CMK (cell line): ENCODE measurements at places on chromosomes 1 and 21.

GRCh38 chr1:246987083-246987690 lies 20.7 kb downstream of the ZNF695 start:
- no peak for DNase-seq

- no peak for DNase-seq
These were observed 2.1 kb upstream of the CIART start for GRCh38 chr1:150280138-150280707.

DNA sequence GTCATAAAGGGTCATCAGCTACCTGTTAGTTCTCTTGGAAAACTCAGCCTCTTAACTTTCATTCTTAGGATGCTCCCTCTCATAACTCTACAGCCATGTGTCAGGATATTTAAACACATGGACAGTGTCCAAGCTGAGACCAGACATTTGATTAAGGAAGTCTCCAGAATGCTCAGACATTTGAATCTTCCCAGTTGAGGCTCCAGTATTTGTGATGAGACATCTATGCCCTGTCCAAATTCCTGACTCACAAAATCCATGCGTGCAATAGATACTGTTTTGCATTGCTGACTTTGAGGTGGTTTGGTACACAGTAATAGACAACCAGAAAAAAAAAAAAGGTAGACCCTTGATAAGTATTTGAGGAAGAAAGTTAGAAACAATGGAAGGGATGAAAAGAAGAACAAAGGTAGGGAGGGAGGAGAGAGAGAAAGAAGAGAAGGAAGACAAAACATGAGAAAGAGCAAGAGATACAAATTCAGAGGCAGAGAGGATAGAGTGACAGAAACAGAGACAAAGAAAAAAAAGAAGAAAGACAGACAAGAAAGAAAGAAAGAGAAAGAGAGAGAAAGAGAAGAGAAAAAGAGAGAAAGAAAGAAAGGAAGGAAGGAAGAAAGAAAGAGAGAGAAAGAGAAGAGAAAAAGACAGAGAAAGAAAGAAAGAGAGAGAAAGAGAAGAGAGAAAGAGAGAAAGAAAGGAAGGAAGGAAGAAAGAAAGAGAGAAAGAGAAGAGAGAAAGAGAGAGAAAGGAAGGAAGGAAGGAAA lies 275.5 kb upstream of the PRMT6 start:
- no peak for DNase-seq

DNA sequence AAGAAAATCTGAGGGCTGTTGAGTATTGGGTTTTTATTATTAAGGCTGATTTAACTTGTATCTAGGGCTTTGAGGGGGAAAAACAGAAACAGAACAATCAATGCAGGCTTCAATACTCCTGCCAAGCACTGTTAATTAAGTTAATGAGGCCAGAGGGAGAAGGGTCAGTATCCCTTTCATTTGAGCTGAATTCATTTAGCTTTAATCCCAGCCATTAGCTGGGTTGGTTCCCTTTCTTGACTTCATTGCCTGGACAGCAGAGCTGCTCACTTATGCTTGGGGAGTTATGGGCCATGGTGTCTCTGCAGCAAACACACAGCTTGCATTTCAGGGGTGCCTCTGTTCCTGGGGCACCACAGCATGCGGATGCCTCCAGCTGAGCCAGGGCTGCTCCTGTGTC lies 16.3 kb downstream of the TLR5 start:
- no peak for DNase-seq

DNA sequence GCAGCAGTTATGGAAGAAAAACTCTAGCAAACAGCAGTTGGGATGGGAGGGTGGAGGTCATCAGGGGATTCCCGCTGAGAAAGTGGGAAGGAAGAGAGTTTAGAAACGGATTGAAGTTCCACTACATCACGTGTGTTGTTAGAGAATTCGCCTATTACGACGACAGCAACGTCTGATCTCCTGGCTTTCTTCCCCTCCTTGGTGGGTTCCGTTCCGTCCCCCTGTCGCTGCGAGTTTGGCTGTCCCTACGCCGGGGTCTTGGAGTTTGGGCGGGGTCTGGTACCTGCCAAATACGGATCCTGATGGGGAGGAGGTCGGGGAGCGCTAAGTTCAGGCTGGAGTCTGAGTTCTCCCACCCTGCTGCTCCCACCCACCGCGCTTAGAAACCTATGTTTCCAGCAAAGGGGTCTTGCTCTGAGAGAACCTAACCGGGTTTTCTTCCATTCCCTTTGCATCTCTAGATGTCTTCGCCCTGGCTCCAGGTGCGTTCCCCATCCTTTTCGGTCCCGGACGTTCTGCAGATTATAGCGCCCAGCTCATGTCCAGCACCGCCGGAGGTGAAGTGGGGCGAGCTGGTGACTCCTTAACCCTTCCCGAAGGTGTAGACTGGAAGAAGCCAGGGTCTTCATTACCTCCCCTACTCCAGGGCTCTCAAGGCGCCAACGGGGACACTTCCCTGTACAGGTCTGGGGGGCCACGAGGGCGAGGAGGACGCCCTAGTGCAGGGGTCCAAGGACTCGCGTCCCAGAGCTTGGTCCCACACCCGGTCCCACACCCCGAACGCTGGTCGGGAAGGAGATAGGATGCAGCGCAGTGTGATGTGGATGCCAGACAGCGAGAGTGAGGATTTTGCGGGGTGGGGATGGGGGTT lies 641 bp upstream of the KCNK2 start:
- no peak for DNase-seq

GRCh38 chr1:52786148-52786547 lies 56.4 kb upstream of the ZYG11A start:
- no peak for DNase-seq

- no peak for DNase-seq
These were observed 792 bp downstream of the GOLPH3L start for GRCh38 chr1:150696162-150696561.

GRCh38 chr1:145782272-145783099 lies 41.4 kb downstream of the RNF115 start:
- DNase-seq = no peak

GRCh38 chr1:67664048-67664447 lies 21.0 kb upstream of the GADD45A start:
- no peak for DNase-seq

- DNase-seq = no peak
These were observed 63.2 kb downstream of the GNG4 start for GRCh38 chr1:235586413-235586812.

DNA sequence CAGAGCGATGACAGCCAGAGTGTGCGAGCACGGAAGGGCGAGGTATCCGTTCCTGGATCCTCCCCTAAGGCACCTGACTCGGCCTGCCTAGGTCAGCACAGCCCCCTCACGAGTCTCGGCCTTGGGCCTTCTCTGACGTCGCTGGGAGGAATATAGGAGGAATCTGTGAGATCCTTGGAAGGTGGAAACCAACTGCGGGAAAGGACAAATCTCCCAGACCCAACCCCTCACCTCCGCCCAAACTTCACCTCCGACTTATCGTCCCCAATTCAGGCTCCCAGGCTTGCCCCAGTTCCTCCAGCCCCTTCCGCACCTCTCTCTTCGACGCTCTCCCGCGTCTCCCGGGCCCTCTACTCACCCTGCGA lies 494 bp downstream of the APH1A start:
- DNase-seq = no peak

GRCh38 chr1:96424877-96425276 lies 296.7 kb upstream of the PTBP2 start:
- DNase-seq = no peak

DNA sequence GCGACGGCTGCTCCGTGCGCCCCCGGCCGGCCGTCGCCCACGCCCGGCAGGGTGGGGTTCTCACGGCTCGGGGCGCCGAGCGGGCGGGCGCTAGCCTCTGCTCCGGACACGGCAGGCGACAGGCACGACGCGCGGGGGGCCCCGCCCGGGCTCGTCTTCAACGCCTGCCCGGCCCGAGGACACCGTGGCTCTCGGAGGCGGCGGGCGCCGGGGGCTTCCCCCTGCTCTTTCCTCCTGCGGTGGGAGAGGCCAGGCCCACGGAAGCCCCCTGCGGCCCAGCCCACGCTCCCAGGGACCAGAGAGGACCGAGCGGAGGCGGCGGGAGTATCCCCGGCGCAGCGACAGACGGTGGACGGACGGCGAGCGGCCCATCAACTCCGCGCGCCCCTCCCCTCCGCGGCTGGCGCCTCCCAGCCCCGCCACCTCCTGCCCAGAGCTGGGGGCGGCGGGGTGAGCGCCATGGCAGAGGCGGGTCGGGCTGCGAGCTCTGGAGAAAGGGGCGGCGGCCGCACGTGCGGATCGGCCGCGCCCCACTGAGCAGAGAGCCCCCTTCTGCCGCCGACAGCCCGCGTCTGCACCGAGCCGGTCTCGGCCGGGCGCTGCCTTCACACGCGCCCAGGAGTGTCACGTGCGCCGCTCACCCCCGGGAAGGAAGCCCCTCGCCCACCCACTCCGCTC lies at the start of the genes SHE and TDRD10:
TSS of gene SHE (minus strand) at position 347 of the 678 bp plus-strand sequence. CDS start 386 bp downstream, outside the sequence.
TSS of gene TDRD10 (plus strand) at position 154 of the 678 bp plus-strand sequence. CDS start 4,685 bp downstream, outside the sequence.
- no peak for DNase-seq

DNA sequence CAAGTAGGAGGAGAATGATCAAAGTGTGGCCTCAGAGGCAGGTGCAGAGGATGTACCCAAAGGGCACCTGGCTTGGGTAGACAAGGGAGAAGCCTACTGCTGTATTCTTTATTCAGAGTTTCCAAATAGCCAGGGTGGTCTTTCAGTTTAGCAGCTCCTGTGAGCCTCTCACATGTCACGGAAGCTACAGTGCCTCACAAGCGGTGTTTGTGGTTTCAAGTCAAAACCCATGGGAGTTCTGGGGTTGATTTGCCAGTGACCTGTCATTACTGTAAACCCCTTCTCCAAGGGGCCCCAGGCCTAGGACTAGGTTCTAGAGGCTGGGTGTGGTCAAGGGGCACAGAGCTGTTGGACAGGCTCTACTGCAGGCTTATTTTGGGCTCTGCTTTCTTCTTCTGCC lies 10.2 kb upstream of the IL10 start:
- DNase-seq = no peak

GRCh38 chr1:41387667-41388091 lies 26.4 kb downstream of the FOXO6 start:
- DNase-seq = no peak

GRCh38 chr1:58823481-58824010 lies 39.7 kb upstream of the JUN start:
- no peak for DNase-seq

DNA sequence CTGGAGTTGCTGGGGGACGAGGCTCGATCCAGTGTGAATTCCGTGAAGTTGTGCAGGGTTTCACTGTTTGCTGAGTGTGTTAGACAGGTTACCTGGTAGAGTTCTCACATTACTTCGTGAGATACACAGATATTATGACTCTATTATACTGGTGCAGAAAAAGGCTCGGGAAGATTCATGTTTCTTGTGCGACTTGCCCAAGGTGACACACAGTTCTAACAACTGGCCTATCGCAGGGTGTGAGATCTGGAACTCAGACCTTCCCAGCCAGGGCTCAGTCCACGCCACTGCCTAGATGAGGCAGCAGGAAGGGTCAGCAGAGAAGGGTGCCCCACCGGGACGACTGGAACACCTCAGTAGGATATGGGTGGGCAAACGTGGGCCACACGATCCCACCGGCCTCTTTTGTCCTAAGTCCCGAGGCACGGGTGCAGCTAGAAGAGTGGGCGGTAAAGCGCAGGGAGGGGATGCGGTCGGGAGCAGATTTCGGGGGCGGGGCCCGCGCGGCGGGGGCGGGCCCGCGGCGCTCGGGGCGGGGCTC lies 296 bp upstream of the RNPEP start:
- DNase-seq = no peak

GRCh38 chr1:174397261-174397660 lies 50.5 kb upstream of the GPR52 start:
- DNase-seq = no peak

DNA sequence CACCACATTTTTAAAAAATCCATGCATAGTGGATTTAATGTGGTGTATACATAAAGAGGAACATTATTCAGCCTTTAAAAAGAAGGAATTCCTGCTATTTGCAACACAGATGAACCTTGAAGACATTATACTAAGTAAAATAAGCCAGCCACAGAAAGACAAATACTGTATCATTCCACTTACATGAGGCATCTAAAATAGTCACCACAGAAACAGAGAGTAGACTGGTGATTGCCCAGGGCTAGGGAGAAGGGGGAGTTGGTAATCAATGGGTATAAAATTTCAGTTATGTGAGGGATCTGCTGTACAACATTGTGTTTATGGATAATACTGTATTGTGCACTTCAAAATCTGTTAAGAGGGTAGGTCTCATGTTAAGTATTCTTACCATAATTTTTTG lies 10.0 kb downstream of the FAM163A start:
- no peak for DNase-seq

DNA sequence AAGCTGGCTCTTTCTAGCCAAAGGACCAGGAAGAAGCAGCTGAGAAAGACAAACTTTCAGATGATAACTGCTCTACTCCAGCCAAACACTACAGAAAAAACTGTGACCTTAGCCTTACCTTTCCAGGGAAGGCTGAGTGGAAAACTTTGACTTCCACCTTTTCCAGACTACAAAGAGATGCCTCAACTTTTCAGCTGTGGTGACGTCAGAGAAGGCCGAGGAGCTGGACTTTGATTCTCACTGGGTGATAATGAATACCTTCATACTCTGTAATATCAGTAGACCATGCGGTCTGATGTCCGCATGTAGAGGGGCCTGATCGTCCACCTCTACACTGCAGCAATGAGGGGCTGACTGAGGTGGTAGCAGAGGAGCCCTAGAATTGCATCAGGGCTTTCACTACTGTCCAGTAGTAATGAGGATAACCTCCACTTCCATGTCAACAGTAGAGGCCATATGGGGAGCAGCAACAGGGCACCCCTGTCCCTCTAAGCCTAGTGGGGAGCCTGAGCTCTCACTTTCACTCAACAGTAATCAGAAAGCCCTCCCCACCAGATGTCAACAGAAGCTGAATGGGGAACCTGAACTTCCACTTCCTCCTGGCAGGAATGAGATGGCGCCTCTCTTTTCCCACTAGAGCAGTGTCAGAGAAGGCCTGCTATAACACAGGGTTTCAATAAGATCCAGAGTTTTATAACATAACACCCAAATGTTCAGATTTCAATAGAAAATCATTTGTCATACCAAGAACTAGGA lies 28.4 kb upstream of the PADI1 start:
- no peak for DNase-seq

DNA sequence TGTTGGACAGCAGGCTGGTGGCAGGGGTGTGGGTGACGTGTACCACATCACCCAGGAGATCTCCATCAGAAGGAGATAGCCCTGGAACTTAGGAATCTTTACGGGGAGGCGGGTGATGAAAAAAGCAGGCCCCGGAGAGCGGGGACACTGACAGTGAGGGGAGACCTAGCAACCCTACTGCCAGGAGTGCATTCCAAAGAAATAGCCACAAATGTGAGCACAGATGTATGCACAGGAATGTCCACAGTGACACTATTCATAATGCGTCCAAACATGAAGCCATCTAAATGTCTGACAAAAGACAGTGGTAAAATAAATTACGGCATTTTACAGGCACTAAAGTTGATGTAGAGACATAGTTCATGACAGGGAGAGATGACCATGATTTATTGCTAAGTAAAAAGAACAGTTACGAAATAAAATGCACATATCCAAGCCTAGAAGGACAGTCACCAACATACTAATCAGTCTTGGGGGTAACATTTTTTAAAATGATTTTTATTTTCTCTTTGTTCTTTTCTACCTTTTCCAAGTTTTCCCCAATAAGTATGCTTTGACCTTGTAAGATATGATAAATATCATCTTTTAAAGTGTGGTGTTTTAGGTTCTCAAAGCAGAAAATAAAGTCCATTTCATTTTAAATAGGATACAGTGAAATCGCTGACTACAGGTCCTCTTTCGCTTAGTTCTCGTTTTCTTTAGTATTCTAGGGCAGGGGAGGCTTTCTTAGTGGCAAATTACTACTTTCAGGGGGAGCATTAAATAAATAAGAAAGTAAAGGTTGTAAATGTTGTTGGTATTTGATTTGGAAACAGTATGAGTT lies 21.3 kb downstream of the CD247 start:
- no peak for DNase-seq

- no peak for DNase-seq
These were observed 269.6 kb upstream of the PLXNA2 start for GRCh38 chr1:208513799-208514198.

- no peak for DNase-seq
These were observed 18.8 kb downstream of the TMPRSS15 start for GRCh38 chr21:18384771-18385170.

GRCh38 chr1:29688471-29689365 lies 452.4 kb downstream of the PTPRU start:
- DNase-seq = no peak
